ENCODE measurements at places on chromosomes 1 and 21.

DNA sequence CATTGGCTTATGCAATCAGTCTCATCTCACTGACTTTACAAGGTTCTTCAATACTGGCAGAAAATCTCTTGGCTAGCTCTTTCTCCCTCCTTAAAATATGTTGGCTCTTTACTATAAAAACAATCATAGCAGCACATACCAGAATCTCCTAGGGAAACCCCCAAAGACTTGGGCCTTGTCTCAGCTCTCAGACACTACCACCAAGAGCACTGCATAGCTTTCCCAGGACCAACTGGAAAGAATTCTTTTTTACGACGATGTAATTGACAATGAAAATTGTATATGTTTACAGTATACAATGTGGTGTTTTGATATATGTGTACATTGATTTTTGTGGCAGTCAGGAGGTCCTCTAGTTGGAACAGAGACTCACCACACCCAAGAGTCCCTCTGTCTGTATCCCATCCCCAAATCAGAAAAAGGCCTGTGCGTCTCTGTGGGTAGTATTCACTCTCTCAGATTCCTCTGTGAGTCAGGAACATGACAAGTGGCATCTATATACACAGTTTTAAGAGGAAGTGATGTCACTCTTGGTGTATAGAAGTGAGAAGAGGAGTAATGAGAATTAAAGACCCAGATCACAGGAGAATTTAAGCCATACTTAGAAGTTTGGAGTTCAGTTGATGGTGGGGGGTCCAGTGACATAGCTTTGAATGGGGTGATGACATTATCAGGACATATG is 21.1 kb downstream of the SMAP2 start:
- ATAC-seq: peak; percentile 59

- ATAC-seq: no peak
Measured at GRCh38 chr1:227299241-227299627, 19.1 kb downstream of the CDC42BPA start.

DNA sequence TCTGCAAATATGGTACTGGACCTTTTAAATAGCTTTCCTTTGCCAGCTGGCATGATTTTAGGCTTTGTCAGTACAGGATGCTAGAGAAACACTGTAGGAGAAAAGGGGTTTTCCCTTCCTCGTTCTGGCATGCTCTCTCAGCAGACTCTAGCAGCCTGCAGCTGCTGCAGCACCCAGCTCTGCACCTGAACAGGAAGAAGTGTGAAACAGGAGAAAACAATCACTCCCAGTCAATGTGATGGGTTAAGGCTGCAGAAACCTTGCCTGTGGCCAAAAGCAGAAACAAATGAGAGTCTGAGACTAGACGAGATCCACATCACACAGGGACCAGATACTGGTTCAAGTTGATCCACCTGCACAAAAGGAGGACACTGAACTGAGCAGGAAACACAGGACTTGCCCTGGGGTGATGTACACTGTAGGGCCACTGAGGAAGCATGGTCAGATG is 21.2 kb downstream of the OVGP1 start:
- peak; percentile 98 for ATAC-seq

- no peak for ATAC-seq
Measured at GRCh38 chr1:18719786-18720451, 89.3 kb downstream of the PAX7 start.

GRCh38 chr1:41045740-41046139 is 24.2 kb upstream of the SLFNL1 start:
- ATAC-seq: no peak

DNA sequence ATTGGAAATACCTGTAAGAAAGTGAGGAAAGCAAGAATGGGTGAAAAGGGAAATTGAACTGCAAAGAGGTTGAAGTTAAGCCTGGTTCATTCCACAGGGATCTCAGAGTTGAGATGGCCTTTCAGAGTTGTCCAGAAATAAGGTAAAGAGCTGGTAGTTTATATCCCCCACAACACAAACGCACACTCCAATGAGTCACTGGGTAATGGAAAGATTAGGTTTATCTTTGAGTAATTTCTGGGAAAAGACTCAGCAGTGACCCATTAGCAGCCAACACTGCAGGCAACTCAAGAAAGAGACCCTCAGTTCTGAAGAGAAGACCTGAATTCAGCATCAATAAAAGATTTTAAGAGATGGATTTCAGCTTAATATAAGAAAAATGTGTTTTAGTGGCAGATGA is 485.5 kb downstream of the PTPRC start:
- no peak for ATAC-seq

GRCh38 chr21:45831991-45832740 is 149.4 kb upstream of the COL6A1 start:
- ATAC-seq: no peak

DNA sequence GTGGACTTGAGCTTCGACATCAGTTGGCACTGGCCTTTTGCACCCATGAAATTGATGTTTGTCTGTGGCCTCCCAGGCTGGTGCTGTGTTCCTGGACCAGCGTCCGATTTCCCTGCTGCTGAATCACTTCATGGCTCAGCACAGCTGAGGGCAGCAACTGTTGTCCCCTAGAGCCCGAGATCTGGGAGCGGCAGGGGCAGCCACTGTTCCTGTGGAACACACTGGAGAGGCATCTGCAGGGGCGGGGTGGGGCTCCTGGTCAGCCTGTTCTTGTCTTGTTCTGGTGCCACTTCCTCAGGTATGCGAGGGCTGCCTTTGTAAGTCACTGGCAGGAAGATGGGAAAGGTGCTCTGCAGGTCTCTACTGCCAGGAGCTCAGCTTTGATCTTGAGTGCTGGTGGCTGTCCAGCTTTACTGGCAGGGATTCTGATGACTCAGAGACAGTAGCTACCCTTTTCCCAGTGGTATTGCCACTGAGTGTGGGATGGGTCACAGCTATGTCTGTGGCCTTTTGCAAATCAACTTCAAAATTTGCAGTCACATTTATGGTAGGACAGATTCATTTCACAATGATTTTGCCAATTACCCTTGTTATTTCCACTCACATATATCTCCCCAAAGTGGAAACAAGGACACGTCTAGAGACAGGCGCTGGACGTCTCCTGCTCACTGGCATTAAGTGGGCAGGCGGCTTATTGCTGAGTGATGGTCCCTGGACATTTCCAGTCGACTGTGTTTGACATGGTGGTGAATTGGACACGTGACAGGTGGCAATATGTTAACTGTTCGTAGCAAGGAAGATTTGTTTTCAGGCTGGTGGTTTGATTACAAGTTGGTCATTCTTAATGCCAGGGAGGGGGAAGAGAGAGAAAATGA is 15.3 kb downstream of the AGPAT3 start:
- ATAC-seq: no peak

- ATAC-seq: no peak
Measured at GRCh38 chr1:15249081-15249480, 2.1 kb downstream of the FHAD1 start.

GRCh38 chr1:204623365-204623893 is 62.1 kb downstream of the LRRN2 start:
- ATAC-seq: no peak

GRCh38 chr1:24897263-24898151 is 32.6 kb downstream of the RUNX3 start:
- ATAC-seq: no peak

DNA sequence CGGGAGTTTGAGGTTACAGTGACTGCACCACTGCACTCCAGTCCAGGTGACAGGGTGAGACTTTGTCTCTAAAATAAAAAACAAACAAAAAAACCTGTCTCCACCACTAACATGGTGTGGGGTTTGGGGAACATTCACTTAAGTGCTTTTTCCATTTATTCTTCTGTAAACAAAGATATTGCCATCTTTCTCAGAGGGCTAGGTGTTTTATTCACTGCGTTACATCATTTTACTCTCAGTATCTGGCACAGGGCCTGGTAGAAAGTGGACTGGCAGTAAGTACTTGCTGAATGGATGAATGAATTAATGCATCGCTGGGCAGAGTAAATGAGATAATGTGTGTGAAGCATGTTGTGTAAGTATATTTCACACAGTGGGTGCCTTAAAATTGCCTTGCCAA is 20.1 kb downstream of the KIAA0040 start:
- no peak for ATAC-seq

GRCh38 chr1:21293537-21294265 is 3.4 kb upstream of the ECE1 start:
- ATAC-seq: peak; percentile 66

DNA sequence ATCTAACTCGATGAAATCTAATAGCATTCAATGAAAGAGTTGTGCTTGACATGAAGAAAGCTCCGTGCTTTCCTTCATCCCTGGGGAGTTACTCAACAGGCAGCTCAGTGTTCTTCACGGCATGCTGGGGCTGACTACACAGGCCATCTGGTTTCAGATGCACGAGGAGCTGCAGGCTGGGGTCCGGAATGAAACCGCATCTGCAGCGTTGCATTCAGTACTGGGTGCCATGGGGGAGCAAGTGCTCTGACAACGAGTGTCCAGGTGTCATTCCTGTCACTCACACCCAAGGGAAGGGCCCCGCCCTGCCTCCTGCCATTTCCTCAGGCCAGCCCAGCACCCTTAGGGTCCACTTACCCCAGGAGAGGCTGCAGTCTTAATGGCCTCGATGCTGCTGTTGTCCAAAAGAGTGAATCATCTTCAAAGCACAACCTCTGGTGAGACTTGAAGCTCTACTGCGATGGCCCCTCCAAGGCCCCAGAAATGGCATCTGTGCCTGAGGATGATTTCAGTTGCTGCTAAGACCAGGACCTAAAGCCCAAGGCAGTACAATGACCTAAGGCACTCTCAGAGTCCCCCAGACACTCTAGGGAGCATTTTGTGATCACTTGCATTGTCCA is 61.4 kb downstream of the STUM start:
- no peak for ATAC-seq

GRCh38 chr1:186206048-186206570 is 168.9 kb downstream of the TPR start:
- ATAC-seq: no peak

DNA sequence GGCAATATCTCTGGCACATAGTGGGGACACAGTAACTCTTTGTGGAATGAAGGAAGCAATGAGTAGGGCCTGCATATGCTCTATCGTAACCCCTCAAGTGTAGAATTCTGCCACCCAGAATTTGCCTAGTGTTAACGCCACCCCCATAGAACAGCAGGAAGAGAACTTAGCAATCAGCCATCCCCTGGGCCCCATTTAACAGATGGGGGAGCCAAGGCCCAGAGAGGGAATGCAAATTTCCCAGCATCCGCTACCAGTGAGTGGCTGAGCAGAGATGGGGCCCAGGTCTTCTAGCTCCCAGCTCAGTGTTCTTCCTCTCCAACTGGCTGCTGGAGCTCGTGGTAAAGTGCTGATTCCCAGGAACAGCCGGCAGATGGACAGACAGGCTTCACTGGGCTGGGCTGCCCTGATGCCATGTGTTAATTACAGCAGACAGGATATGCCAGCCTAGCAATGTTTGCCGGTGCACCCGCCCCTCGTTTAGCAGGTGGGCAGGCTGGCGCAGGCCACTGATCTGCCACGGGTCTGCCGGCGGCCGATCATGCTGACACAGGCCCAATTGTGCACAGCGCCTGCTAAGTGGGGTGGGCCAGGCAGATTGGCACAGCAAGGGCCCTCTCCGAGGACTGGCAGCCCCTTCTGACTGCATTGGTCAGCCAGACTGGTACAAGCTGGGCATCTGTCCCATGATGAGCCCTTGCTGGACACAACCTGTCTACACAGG is 171.9 kb downstream of the IGSF21 start:
- no peak for ATAC-seq

DNA sequence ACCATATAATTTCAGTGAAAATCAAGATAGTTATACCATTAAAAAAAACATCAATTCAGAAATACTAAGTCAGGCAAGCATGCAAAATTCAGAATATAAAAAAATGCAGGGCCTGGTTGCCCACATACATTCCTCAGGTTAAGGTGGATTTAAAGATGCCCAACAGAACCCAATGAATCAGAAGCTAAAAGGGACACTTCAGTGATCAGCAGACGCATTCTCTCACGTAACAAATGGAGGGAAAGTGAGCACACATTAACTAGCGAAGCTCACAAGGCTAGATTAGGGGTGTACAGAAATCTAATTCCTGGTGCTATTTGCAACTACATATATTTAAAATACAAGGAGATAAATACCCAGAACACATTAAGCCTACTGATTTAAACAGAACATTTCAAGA is 17.5 kb downstream of the TOMM20 start:
- ATAC-seq: no peak

- ATAC-seq: no peak
Measured at GRCh38 chr1:13888351-13888986, 188.5 kb downstream of the PRDM2 start.
